ENCODE measurements at places on chromosomes 2 and 18. TPM values are rescaled to one million over a fixed set of nuclear protein-coding genes. Genes with fewer than 3 reads are reported as not detected.
A peak's percentile ranks its signal among the peaks of the same experiment; 100 is the strongest.

DNA sequence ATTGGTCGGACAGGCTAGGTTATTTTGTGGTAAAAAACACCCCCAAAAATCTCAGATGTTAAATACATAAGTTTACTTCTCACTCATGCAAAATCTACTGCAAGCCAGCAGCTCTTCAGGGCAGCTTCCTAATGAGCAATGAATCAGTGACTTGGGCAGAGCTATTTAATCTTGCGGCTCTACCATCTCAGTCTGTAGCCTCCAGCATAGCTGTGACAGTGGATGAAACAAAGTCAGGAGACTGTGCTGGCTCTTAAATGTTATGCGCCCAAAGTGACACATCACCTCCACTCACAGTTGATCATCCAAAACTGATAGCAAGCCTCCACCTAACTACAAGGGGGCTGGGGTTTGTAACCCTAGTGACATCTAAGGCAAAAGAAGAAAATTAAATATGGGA is 571.9 kb downstream of the METTL4 start:
- H3K27ac ChIP-seq: peak overlapping the region; percentile 88
- H3K4me1 ChIP-seq: peaks cover 39% of the 10 kb centered on the region
- DNase-seq: no peak
- H3K27me3 ChIP-seq: no peaks in the 10 kb centered on the region

DNA sequence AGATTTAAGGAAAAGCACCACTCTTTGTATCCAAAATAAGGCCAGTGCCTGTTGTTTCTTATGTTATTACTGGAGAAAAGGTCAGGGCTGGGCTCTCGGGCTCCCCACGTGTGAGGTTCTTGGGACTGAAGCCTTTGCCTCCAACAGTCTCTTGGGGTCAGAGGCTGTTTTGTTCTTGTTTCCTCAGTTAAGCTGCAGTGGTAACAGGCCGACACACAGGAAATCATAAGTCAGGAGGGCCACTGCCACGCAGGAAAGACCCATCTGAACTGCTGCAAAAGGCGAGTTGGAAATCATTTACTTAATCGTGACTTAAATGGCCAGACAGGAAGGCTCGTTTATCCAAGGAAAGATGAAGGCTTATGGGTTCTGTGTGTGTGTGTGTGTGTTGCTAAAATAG is 30.3 kb upstream of the IL37 start:
- no peak overlapping the region for H3K27ac ChIP-seq
- no peaks in the 10 kb centered on the region for H3K4me1 ChIP-seq
- no peak for DNase-seq
- H3K27me3 ChIP-seq: no peaks in the 10 kb centered on the region
- no peak overlapping the region for H3K4me3 ChIP-seq

- H3K27me3 ChIP-seq: no peaks in the 10 kb centered on the region
- H3K36me3 ChIP-seq: no peaks in the 10 kb centered on the region
- no peaks in the 10 kb centered on the region for H3K4me1 ChIP-seq
- no peak overlapping the region for H3K27ac ChIP-seq
- DNase-seq: no peak
These were observed 4.3 kb downstream of the ITPRIPL1 start for GRCh38 chr2:96329456-96329855.

Gene TEKT4
- not detected for total RNA-seq

GRCh38 chr2:121860033-121860757 is 104.7 kb downstream of the TSN start:
- H3K4me1 ChIP-seq: peaks cover 14% of the 10 kb centered on the region
- H3K27me3 ChIP-seq: no peaks in the 10 kb centered on the region
- no peaks in the 10 kb centered on the region for H3K36me3 ChIP-seq
- no peak overlapping the region for H3K4me3 ChIP-seq

Gene CLEC4F
- total RNA-seq: not detected

GRCh38 chr2:229375251-229375650 is 104.2 kb upstream of the PID1 start:
- H3K36me3 ChIP-seq: no peaks in the 10 kb centered on the region
- no peaks in the 10 kb centered on the region for H3K27me3 ChIP-seq
- H3K27ac ChIP-seq: no peak overlapping the region

DNA sequence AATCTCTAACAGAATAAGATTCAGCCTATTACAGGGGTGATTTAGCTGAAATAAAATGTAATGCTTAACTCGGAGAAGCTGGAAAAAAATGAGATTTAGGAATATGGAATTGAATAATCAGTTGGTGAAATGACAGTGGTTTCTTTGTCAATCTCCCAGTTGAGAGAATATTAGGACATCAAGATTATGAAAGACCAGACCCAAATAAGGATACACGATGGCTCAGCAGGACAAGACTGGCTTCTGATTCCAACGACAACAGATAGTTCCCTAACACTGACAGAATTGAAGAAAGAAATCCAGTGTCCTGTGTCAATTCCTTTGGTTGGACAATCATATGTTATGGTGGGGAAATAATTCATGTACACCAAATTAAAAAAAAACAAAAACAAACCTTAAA is 55.8 kb downstream of the HRH4 start:
- no peaks in the 10 kb centered on the region for H3K27me3 ChIP-seq
- no peaks in the 10 kb centered on the region for H3K4me1 ChIP-seq
- H3K36me3 ChIP-seq: no peaks in the 10 kb centered on the region
- DNase-seq: no peak
- no peak overlapping the region for H3K27ac ChIP-seq
